GM04504 (cell line): ENCODE measurements at places on chromosomes 11 and 22.

- no peak for DNase-seq
Measured at GRCh38 chr11:114232400-114233059, 63.7 kb upstream of the NNMT start.

- DNase-seq = no peak
Measured at GRCh38 chr22:35830305-35830704, 112.6 kb downstream of the APOL5 start.

DNA sequence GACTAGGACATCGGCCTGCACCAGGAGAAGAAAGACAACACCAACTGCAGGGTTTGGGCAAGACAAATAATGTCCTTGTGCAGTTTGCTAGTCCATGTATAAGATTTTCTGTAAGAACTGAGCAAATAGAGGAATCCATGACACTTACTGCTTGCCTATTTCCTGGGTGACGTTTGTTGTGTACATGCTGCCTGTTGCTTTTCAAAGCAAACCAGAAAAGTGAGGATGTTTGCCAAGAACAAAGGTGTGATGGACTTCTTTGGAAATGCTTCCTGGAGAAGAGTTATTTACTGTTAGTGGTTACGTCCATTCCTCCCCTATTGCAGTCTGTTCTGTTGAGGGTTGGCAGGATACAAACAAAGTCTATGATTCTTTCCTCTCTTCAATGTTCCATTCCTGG, 126.5 kb downstream of the CASP12 start:
- DNase-seq = no peak

DNA sequence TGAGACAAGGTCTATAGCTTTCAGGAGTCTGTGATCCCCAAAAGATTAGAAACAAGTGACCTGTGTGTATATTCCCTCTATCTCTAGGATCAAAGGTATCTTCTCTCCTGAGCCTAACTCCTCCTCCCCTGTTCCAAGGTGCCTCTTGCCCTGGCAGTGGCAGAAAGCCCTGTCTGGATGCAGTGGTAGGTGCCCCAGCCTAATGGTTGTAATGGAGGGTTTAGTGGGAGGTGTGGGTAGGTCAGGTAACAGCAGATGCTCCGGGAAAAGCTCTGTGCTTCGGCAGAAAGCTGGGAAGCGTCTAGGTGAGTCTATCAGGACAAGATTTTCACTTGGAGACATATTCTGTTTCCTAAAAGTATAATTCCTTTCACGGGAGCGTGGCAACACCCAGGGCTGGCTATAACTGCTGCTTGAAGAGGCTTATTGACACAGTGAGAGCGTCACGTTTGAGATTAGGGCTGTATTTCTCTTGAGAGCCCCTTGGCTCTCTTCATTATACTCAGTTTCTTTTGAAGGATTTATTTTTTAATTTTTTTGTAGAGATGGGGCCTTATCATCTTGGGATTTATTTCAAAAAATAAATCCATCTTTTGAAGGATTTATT, 49.5 kb downstream of the PRR5L start:
- no peak for DNase-seq

GRCh38 chr11:46686886-46687795, 13.3 kb downstream of the ARHGAP1 start:
- DNase-seq = peak; percentile 85

GRCh38 chr11:112159098-112160065, 4.5 kb downstream of the IL18 start:
- DNase-seq = no peak

GRCh38 chr11:27375370-27375769, 12.4 kb upstream of the CCDC34 start:
- no peak for DNase-seq

- DNase-seq = no peak
Measured at GRCh38 chr22:32144496-32145274, 14.4 kb downstream of the C22orf42 start.

- DNase-seq = no peak
Measured at GRCh38 chr11:74687237-74688023, 43.8 kb downstream of the CHRDL2 start.

DNA sequence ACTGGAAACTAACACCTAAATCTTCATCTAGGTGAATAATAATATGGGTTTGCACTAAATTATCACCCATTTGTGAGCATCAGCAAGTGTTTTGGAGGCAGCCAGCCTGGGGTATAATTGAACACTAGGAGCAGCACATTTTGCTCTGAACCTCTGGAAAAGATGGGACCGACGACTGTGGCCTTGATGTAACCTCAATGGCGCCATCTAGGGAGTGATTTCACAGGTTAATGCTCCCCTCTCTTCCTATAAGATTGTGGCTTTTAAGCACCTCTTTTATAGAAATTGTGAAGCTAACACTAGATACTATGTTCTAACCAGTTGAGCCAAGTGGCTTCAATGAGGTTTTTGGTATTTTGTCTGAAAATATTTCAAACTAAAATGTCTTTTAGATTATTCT, 203.7 kb downstream of the NELL1 start:
- DNase-seq = no peak

- DNase-seq = no peak
Measured at GRCh38 chr11:57148621-57149020, 33.1 kb upstream of the LRRC55 start.

DNA sequence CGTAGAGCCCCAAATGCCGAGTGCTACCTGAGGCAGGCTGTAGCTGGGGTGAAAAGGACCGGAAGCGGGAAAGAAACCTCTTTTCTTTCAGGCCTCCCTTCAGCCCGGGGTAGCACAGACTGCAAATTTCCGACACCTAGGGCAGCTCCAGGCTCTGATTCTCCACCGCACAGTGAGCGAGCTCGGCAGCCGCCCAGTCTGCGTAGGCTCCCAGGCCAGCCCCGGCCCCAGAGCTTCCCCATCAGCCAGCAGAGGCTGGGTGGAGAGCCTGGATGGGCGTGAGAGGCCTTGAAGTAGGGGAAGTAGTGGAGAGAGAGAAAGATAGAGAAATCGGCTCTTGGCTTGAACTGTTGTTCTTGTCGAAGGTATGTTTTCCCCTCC, 9.3 kb upstream of the PAX6 start:
- DNase-seq = no peak

GRCh38 chr22:25237503-25237902, 18.1 kb downstream of the CRYBB2 start:
- no peak for DNase-seq

DNA sequence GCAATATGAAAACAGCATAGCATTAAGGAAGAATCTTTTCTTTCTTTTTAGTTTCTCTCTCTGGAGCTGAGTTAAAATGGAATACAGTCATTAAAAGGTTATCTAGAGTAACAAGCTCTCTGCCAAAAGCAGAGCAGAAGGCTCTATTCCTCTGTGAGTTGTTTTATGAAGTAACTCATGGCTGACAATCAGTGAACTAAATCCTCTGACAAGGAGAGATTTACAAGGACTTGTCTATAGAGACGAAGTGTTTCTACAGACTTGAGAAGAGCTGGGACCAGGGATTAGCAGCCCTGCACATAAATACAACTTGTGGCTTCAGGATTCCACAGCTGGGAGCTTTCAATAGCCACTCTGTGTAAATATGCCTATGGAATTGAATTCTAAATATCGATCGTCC, 192.5 kb upstream of the RAG2 start:
- no peak for DNase-seq

GRCh38 chr11:120115272-120116000, 22.5 kb downstream of the TRIM29 start:
- DNase-seq = no peak

DNA sequence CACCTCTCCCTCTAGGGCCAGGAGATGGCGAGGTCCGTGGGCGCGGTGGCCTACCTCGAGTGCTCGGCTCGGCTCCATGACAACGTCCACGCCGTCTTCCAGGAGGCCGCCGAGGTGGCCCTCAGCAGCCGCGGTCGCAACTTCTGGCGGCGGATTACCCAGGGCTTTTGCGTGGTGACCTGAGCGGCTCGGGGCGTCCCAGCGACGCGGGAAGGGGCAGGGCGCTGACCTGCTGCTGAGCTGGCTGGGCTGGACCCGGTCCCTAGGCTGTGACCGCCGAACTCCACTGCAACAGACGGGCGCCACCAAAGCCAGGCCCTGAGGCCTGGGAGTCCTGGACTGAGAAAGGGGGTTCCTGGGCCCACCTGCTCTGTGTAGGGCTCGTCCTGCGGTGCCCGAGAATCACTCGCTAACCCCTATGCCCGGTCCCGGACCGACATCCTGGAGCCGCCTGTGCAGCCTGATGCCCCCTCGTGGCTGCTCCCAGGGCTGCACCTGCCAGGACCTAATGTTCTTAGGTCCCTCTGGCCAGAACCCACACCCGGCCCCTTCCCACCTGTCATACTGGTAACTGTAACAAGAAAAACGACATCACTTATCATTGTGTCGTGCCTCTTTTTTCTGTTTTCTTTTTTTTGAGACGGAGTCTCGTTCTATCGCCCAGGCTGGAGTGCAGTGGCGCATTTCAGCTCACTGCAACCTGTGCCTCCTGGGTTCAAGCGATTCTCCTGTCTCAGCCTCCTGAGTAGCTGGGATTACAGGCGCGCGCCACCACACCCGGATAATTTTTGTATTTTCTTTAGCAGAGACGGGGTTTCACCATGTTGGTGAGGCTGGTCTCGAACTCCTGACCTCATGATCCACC, 15.0 kb downstream of the RHOD start:
- DNase-seq = no peak

DNA sequence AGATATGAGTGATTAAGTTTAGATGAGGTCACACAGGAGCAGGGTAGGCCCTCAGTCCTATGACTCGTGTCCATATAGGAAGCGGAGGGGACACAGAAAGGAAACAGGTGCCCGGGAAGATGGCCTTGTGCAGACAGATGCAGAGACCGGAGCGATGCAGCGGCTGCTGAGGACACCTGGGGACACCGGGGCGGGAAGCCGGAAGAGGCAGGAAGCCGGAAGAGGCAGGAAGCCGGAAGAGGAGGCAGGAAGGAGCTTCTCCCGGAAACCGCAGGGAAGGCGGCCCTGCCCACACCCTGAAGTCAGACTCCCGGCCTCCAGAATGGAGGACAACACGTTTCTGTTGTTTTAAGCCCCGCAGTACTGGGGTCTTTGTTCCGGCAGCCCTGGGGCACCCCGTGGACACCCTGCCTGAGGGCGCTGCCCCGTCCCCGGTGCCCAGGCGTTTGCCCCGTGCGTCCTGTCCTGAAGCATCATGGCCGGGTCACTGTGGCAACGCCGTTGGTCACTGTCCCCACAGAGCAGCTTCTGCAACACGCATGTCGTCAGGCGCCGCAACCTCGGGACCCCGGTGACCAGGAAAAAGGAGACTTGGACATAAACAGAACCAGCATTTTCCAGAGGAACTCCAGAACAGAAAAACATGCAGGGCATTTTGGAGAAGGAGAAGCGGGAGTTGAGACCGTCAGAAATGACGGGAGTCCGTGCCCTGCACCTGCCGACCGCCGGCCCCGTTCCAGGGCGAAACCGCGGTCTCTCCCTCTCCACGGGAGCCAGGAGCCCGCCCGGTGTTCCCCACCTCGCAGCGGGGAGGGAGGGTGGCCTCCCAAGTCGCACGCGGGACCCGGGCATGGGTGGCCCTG, 103.4 kb downstream of the BRD1 start:
- no peak for DNase-seq

DNA sequence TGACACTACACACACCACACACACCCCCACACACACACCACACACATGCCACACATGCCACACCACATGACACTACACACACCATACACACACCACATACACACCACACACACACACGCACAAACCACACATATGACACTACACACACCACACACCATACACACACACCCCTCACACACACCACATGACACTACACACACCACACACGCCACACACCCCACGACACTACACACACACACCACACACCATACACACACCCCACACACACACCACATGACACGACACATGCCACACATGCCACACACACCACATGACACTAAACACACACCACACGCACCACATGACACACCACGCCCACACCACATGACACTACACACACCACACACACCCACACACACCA, 101.8 kb upstream of the ASPHD2 start:
- DNase-seq = no peak

DNA sequence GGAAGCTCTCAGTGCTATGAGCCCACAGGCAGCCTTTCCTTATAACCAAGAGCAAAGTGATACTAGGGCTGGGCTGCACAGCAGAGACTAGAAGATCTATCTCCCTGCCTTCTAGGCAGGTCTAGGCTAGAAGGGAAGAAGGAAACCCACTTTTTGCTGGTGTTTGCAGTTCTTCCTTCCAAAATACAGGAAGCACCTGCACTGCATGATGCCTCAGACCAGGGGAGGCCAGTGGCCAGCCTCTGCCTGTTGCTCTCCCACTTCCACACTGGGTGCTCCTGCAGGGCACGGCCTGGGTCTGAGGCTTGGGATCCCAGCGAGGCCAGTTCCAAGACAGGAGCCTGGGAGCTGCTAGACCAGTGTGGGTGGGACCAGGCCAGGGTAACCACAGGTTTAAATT, 6.0 kb upstream of the UCP3 start:
- DNase-seq = no peak
